Foreskin keratinocyte (primary cell): ENCODE measurements at places on chromosomes 7 and 10. TPM values are rescaled to one million over a fixed set of nuclear protein-coding genes. Genes with fewer than 3 reads are reported as not detected.

- DNase-seq, result no peak
Observed at GRCh38 chr10:93542358-93542791, 24.1 kb upstream of the FFAR4 start.

Gene COX19
- total RNA-seq, result 5.9 and 6.0 TPM in 2 replicates

Gene MKLN1
- 27.0 and 27.2 TPM in 2 replicates for total RNA-seq

DNA sequence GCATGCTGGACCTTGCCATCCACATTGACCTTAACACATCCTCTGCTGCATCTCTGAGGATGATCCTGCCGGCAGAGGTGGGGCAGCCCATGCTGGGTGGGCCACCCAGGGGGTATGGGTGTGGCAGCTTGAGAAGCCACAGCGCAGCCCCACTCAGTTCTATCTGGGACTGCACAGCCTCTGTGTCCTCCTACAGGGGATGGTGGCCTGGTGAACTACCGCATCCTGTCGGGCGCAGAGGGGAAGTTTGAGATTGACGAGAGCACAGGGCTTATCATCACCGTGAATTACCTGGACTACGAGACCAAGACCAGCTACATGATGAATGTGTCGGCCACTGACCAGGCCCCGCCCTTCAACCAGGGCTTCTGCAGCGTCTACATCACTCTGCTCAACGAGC lies 12.2 kb upstream of the C10orf105 start:
- no peak for DNase-seq

- no peak for DNase-seq
Observed at GRCh38 chr7:120114626-120115025, 158.3 kb upstream of the KCND2 start.

Gene SPDYE2B
- not detected in 2 replicates for total RNA-seq
